ENCODE measurements at places on chromosomes 4 and X.

DNA sequence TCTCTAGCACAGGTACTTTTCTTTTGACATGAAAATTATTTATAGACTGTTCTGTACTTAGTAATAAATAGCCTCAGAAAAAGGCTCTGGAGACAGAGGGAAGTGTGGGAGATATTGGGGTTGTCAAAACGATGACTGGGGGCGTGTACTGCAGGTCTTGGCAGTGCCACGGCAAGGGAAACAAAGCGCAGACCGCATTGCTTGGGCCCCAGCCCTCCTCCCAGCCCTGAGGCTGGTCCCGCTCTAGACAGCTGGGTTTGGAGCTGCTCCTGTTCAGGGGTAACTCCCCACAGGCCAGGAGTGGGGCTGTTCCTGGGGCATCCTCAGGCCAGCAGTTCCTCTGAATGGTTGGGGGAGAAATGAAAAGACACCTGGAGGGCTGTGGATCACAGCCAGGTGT, 131.7 kb downstream of the RASL11B start:
- no peak for DNase-seq

DNA sequence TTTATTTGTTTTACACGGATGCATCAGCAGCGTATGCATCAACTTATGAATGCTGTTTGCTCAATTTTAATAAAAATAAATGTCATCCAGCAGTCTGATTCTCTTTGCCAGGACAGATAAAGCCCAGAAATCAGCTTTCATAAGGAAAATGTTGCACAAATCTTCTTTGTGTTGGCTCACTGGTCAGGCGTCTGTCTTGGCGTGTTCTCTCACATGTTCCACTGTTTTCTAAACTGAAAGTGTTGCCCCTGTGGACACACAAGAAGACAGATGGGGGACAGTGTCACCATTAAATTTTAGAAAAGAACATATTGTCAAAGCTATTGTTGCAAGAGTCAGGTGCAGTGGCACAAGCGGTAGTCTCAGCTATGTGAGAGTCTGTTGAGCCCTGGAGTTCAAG, 316.2 kb downstream of the CENPC start:
- no peak for DNase-seq

DNA sequence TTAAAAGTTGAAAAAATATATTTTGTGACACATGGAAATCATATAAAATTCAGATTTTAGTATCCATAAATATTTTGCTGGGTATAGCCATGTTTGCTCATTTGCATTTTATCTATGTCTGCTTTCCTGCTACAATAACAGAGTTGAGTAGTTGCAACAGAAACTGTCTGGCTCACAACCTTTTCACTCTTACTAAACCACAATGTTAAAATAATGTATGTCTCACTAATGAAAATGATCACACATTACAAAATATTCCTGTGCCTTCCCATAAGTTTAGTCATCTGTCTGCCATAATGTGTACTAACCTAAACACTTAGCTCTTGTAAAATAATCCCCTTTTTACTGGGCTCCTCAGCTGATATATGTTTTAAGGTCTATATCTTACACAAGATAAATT, 174.0 kb upstream of the PRPS2 start:
- no peak for DNase-seq

DNA sequence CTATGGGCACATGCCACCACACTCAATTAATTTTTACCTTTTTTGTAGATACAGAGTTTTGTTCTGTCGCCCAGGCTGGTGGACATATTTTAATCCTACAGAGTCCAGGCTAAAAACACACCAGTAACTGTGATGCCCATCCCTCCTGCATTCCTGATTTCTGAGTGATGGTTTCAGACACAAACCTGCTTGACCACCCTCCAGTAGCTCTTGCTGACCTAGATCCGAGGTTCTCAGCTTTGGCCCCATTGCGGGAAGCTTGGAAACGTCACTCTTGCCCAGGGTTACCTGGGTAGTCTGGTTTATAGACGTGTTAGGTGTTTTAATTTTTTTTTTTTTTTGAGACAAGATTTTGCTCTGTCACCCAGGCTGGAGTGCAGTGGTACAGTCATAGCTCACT, 7.5 kb downstream of the CD99 start:
- no peak for DNase-seq

GRCh38 chr4:123750044-123750443, 353.4 kb downstream of the SPRY1 start:
- DNase-seq = no peak

DNA sequence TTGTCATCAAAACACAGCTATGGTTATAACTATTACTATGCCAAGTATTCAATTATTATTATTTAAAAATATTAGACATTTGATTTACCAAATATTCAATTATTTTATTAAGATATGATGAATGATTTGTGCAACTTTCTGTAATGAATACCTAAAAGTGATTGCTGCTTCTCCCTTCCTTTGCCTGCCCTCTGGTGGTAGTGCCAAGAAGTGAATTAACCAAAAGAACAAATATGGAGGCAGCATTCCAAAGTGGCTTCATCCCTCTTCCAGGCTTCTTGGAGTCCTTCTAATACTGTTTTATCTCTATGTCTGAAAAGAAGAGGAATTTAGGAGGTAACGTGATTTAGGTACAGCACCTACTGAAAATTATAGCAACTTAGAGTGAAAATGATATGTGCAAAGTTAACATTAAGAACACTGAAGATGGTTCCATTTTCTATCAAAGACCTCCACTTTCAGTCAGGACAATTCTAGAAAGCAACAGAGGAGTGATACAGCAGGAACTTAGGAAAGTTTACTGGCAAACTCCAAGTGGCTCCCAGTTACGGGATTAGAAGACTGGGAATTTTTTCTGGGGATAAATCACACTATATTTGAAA, 43.0 kb downstream of the ENPEP start:
- DNase-seq = no peak

GRCh38 chr4:3234171-3235029, 14.6 kb upstream of the MSANTD1 start:
- no peak for DNase-seq

DNA sequence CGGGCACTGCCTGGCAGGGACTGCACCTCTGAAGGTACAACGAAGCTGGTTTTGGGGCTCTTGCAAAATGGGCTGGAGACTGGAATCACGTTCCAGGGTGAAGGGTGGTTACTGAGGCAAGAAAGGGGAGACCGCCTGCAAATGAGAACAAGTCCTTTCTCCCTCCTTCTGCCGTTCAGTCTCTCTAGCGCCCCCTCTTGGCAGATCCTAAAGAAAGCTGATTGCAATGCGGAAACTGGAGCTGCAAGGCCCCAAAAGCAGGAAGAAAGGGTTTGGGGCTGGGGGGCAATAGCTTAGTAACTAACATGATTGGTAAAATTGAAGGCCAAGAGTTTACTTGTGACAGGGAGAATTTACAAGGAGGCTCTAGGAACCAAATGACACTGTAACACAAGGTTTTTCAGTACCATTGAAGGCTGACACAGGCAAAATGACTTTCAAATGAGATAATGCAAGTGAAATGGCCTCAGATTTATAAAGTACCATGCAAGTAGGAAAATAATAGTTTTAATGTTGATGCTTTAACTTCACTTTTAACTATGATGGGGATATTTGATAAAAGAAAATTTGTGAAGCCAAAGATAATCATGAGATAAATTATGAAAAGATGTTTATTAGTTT, 222.7 kb upstream of the HAND2 start:
- DNase-seq = no peak

- no peak for DNase-seq
These were observed 2.9 kb downstream of the GNRHR start for GRCh38 chr4:67751260-67751659.

DNA sequence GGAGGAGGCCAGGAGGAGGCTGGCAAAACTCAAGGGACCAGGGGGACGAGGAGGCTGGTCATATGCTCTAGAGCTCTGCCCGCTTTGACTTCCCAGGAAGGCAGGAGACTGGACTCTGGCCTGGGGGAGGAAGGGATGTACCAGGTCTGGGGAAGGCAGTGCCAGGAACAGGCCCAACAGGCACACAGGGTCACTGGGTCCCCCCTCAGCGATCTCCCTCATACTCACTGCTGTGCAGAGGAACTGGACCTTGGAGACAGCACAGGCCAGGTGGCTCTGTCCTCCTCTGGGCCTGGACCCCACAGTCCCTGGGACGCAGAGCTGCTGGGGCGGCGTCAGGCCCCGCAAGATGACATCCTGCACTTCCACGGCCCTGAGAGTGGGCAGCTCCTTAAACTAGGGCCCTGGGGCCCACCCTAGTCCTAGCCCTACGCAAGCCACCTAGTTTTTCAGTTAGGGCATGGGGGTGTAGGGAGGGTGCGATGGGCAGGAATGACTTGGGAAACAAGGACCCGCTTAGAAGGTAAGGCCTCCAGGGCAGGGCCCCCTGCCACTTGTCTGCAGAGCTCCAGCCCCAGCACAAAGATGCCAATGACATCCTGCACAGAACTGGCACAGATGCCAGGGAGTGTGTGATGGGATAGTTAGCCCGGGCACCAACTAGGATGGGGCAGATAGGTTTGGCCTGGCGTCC, 59.5 kb downstream of the HTRA3 start:
- no peak for DNase-seq

GRCh38 chr4:86921608-86922252, 13.1 kb upstream of the AFF1 start:
- no peak for DNase-seq

GRCh38 chr4:71189471-71189870, 149.3 kb upstream of the SLC4A4 start:
- no peak for DNase-seq

DNA sequence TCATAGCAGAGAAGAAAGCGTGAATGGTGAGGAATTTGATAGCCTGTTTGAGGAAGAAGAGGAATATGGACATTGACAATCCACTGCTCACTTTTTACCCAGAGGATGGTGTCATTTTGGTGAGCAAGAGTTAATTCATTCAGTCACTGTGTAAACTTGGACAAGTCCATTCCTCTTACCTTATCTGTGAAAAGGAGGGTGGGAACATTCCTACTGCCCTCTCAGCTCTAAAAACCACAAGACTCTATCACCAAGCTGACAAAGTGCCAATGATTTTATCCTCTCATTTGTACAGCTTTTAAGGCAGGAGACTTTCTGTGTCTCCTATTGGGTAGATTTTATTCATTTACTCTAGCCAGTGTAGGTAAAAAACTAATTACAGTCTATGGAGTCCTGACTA, 103.8 kb downstream of the LUZP4 start:
- DNase-seq = no peak

GRCh38 chrX:138847930-138848329, 136.4 kb upstream of the FGF13 start:
- no peak for DNase-seq

GRCh38 chr4:182808673-182809416, 108.3 kb downstream of the DCTD start:
- DNase-seq = no peak

- DNase-seq = no peak
These were observed 51.8 kb downstream of the RAI2 start for GRCh38 chrX:17809273-17809672.

DNA sequence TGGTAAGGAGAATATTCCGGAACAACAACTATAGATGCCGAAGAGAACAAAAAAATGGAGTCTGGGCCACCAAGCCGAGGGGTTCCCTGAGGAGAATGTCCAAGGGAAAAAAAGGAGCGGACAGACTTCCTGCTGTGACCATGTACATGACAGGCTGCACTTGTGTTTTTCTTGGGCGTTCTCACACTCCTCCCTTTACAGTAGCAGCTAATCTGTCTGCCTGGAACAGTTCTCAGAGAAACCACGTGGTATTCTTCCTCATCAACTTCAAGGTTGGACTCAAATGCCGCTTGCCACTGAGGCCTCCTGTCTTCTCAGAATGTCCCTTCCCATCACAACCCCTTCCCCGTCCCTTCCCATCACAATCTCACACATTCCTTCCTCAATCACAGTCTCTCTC, 30.8 kb upstream of the MTNR1A start:
- DNase-seq = no peak

GRCh38 chr4:168835880-168836454, 174.1 kb downstream of the CBR4 start:
- DNase-seq = no peak

GRCh38 chr4:108637856-108638255, 12.5 kb upstream of the OSTC start:
- no peak for DNase-seq

- no peak for DNase-seq
These were observed 12.1 kb downstream of the FRG2 start for GRCh38 chr4:190014771-190015537.

DNA sequence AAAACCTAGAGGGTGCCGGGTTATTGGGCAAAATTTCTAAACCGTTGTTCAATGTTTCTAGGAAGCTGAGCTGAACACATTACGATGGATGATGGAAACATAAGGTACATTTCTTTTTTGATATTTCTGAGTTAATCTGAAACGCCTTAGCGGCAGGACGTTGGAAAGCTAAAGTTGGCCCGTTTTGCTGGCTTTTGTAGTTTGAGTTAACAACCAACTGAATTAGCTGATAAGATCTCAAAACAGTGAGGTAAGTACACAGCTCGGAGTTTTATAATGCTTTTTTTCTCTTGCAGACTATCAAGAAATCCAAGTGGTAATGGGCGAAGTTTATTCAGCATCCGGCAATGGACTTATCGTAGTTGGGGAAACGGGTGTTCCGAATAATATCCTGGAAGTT, 73.5 kb downstream of the PRSS12 start:
- no peak for DNase-seq

- DNase-seq = no peak
These were observed 147.1 kb downstream of the NAA11 start for GRCh38 chr4:79178760-79179159.

DNA sequence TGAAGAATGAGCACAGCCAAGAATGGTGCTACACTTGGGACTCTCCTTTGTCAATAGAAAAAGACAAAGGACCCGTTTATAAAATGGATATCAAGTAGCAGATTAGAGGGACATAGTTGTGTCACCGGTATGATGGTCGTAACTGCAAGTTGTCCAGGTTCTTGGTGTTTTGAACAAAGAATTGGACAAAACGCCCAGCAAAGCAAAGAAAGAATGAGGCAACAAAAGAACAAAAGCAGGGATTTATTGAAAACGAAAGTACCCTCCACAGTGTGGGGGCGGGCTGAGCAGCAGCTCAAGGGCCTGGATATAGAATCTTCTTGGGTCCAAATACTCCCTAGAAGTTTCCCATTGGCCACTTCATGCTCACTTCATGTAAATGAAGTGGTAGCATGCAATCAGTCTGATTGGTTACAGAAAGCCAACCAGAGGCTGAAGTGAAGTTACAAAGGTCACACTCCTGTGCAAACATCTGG, 54.7 kb downstream of the SHROOM3 start:
- DNase-seq = no peak

- no peak for DNase-seq
These were observed 22.9 kb upstream of the TMEM255A start for GRCh38 chrX:120334151-120334550.

- DNase-seq = no peak
These were observed 159.2 kb upstream of the CPEB2 start for GRCh38 chr4:14842964-14843630.

- no peak for DNase-seq
These were observed 518 bp upstream of the CNKSR2 start for GRCh38 chrX:21373637-21374162.

- no peak for DNase-seq
These were observed 9.2 kb downstream of the VSIG4 start for GRCh38 chrX:66030505-66031317.
